Activated CD4-positive, alpha-beta memory T cell treated with anti-CD3 and anti-CD28 coated beads for 36 hours (primary cell): ENCODE measurements at places on chromosomes 5 and 9. TPM values are rescaled to one million over a fixed set of nuclear protein-coding genes. Genes with fewer than 3 reads are reported as not detected.

The GHR gene
- not detected for total RNA-seq

The PALM2AKAP2 gene
- 0.36 TPM for total RNA-seq

The ANKRD34B gene
- not detected for total RNA-seq

The KLHL9 gene
- total RNA-seq = 15.9 TPM

The SLC45A2 gene
- total RNA-seq = not detected

The NUDT12 gene
- total RNA-seq = 2.1 TPM

The SLC36A1 gene
- total RNA-seq = 3.9 TPM

The CD180 gene
- total RNA-seq = 0.21 TPM

The SPAAR gene
- not detected for total RNA-seq

The PAEP gene
- total RNA-seq = not detected

The CDX1 gene
- not detected for total RNA-seq

The RETREG1 gene
- 8.1 TPM for total RNA-seq

The ENHO gene
- 0.36 TPM for total RNA-seq

GRCh38 chr5:125786021-125786420 is 637.2 kb upstream of the GRAMD2B start:
- H3K27ac ChIP-seq = no peak overlapping the region
- no peak for DNase-seq
- H3K27me3 ChIP-seq = no peaks in the 10 kb centered on the region
- no peak overlapping the region for H3K4me3 ChIP-seq
- H3K36me3 ChIP-seq = no peaks in the 10 kb centered on the region
- no peaks in the 10 kb centered on the region for H3K4me1 ChIP-seq

DNA sequence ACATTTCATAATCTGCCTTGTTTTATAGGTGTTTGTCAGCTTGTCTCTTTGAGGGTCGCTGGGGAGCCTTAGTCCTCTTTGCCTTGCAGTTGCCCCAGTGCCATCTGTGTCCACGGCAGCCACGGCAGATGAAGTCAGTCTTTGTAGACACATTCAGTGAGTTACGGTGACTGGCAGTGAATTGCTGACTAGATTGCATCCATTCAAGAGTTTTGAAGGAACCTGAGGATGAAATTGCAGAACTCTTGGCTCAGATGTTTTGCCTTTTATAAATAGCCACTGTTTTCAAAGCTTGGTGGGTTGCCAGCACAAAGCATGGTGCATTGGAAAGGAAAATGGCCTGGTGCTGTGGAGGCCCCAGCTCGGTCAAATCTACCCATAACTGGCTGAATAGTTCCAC is 125.6 kb downstream of the TRIO start:
- peaks cover 6% of the 10 kb centered on the region for H3K4me1 ChIP-seq
- H3K27ac ChIP-seq = no peak overlapping the region
- H3K27me3 ChIP-seq = peaks cover 24% of the 10 kb centered on the region
- DNase-seq = no peak
- no peak overlapping the region for H3K4me3 ChIP-seq

GRCh38 chr5:138950421-138951031 is 75.4 kb upstream of the LRRTM2 start:
- no peak overlapping the region for H3K4me3 ChIP-seq
- DNase-seq = no peak
- H3K4me1 ChIP-seq = peaks cover 12% of the 10 kb centered on the region
- no peaks in the 10 kb centered on the region for H3K27me3 ChIP-seq
- H3K27ac ChIP-seq = no peak overlapping the region

DNA sequence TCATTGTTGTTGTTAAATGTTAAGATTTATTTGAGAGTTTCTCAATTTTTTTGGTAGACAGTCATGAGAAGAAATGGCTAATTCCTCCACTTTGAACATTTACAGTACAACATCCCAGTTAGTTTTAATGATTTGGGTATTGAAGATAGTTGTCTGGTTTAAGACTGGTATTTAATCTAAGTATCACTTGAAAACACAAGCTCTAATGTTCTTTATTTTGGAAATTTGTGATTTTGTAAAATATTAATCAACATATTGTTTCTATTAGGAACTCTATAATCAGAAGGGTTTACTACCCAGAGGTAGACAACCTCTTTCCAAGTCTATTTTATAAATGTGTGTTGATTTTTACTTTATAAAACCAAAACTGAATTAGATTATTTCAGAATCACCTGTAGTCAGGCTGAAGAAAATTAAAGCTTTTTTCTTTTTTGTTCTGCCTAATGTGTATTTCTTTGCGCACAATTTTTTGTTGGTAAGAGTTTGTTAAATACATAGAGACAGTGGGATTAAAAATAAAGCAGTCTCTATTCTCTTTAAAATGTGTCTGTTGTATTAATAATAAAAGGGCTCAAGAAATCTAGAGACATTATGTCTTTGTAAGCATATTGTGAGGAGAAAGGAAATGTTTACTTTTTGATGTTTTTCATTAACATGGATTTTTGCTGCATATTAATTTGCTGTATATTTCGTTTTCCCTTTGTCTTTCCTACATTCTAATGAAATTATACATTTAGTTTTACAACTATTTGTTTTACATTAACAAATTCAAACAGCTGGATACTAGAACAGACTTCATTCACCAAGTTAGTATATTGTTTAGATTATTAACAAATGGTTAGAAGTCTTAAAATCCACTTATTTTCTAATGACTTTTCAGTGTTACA is 3.9 kb upstream of the PURA start:
- H3K4me3 ChIP-seq = peak overlapping the region; percentile 98
- peaks cover 54% of the 10 kb centered on the region for H3K4me1 ChIP-seq
- H3K36me3 ChIP-seq = peaks cover 6% of the 10 kb centered on the region

- no peak for DNase-seq
- no peak overlapping the region for H3K4me3 ChIP-seq
- H3K27me3 ChIP-seq = no peaks in the 10 kb centered on the region
- H3K4me1 ChIP-seq = no peaks in the 10 kb centered on the region
- H3K36me3 ChIP-seq = no peaks in the 10 kb centered on the region
Observed at GRCh38 chr9:74753650-74754049, 134.1 kb downstream of the TRPM6 start.

- DNase-seq = no peak
- peaks cover 11% of the 10 kb centered on the region for H3K4me1 ChIP-seq
- H3K27ac ChIP-seq = no peak overlapping the region
- H3K36me3 ChIP-seq = peaks cover 61% of the 10 kb centered on the region
- no peak overlapping the region for H3K4me3 ChIP-seq
Observed at GRCh38 chr9:86326536-86326935, 27.7 kb downstream of the TUT7 start.

- H3K27me3 ChIP-seq = peaks cover 3% of the 10 kb centered on the region
- no peak for DNase-seq
- no peak overlapping the region for H3K27ac ChIP-seq
- H3K36me3 ChIP-seq = no peaks in the 10 kb centered on the region
- H3K4me3 ChIP-seq = no peak overlapping the region
Observed at GRCh38 chr5:11322133-11322532, 561.1 kb upstream of the DAP start.

DNA sequence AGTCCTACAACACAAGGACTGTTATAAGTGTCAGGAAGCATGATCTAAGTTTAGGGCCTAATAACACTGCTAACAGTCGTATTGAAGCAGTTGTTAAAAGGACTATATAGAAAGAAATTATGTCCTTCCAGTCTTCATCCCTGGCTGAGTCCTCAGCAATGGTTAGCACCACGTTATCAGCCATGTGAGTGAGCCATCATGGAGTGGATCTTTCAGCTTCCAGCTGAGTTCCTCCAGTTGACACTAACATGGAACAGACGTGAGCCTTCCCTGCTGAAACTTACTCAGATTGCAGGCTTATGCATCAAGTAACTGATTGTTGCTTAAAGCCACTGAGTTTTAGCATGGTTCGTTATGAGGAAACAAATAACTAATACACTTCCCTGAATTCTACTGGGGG is 21.5 kb upstream of the GPBP1 start:
- no peaks in the 10 kb centered on the region for H3K4me1 ChIP-seq
- H3K27me3 ChIP-seq = peaks cover 3% of the 10 kb centered on the region
- H3K27ac ChIP-seq = no peak overlapping the region
- DNase-seq = no peak
- no peak overlapping the region for H3K4me3 ChIP-seq

- DNase-seq = no peak
- H3K27ac ChIP-seq = no peak overlapping the region
- H3K36me3 ChIP-seq = no peaks in the 10 kb centered on the region
Observed at GRCh38 chr9:78986446-78986845, 585.3 kb upstream of the TLE4 start.

- H3K4me1 ChIP-seq = peaks cover 19% of the 10 kb centered on the region
- H3K4me3 ChIP-seq = no peak overlapping the region
- no peaks in the 10 kb centered on the region for H3K27me3 ChIP-seq
- no peak overlapping the region for H3K27ac ChIP-seq
Observed at GRCh38 chr5:56595566-56595965, 219.8 kb upstream of the MAP3K1 start.

- no peak overlapping the region for H3K27ac ChIP-seq
- peaks cover 29% of the 10 kb centered on the region for H3K4me1 ChIP-seq
- no peak for DNase-seq
- no peak overlapping the region for H3K4me3 ChIP-seq
Observed at GRCh38 chr9:37284636-37285035, 137.9 kb upstream of the GRHPR start.

DNA sequence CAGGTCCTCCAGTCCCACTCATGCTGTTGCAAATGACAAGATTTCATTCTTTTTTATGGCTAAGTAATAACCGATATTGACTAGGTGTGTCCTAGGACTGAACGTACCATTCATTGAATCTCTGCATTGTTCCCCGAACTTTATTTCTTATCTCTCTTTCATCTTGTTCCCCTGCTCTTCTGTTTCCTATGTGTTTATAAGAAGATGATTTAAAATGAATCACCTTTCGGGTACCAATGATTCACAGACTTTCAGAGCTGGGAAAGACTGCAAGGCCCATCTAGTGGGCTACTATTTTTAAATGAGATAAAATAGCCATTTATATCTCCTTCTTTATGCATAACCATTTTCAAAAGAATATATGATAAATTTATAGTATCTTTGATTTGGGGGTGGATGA is 133.0 kb downstream of the CDH18 start:
- H3K36me3 ChIP-seq = no peaks in the 10 kb centered on the region
- no peak overlapping the region for H3K4me3 ChIP-seq
- DNase-seq = no peak
- no peaks in the 10 kb centered on the region for H3K27me3 ChIP-seq

DNA sequence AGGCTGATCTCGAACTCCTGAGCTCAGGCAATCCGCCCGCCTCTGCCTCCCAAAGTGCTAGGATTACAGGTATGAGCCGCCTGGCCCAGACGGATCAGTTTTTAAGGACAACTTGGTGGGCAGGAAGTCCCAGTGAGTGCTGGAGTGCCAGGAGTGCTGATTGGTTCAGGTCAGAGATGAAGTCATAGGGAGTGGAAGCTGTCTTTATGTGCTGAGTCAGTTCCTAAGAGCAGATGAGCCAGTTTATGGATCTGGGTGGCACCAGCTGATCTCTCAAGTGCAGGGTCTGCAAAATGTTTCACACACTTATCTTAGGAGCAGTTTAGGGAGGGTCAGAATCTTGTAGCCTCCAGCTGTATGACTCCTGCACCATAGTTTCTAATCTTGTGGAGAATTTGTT is 292.1 kb upstream of the ELAVL2 start:
- H3K27me3 ChIP-seq = no peaks in the 10 kb centered on the region
- H3K27ac ChIP-seq = no peak overlapping the region
- no peaks in the 10 kb centered on the region for H3K4me1 ChIP-seq

DNA sequence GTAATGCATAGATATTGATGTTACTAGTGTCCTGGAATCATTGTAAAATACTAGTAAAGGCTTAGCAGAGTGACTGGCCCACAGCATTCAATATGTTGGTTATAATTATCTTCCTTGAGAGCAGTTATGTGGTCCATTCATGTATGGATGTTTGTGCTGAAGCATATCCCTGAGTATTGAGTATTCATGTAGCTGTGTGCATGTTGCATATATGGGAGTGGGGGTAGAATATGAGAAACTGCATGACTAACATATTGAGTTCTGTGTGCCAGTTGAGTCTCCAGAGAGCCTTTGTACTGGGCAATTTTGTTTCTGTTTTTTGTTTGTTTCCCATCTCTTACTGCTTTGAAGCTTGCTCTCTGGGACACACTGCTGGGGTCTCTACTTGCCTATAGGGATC is 222.7 kb upstream of the TRIM32 start:
- no peak for DNase-seq
- no peak overlapping the region for H3K4me3 ChIP-seq
- H3K36me3 ChIP-seq = no peaks in the 10 kb centered on the region
- no peaks in the 10 kb centered on the region for H3K4me1 ChIP-seq
- no peak overlapping the region for H3K27ac ChIP-seq

- no peak overlapping the region for H3K27ac ChIP-seq
- no peaks in the 10 kb centered on the region for H3K4me1 ChIP-seq
- no peaks in the 10 kb centered on the region for H3K36me3 ChIP-seq
- no peak for DNase-seq
- H3K4me3 ChIP-seq = no peak overlapping the region
Observed at GRCh38 chr9:103245369-103245768, 250.2 kb downstream of the CYLC2 start.

GRCh38 chr9:100785946-100786345 is 208.1 kb downstream of the CAVIN4 start:
- H3K4me3 ChIP-seq = no peak overlapping the region
- H3K36me3 ChIP-seq = peaks cover 2% of the 10 kb centered on the region
- no peaks in the 10 kb centered on the region for H3K27me3 ChIP-seq
- no peak overlapping the region for H3K27ac ChIP-seq

GRCh38 chr5:143946837-143947236 is 134.9 kb downstream of the HMHB1 start:
- H3K36me3 ChIP-seq = no peaks in the 10 kb centered on the region
- H3K27me3 ChIP-seq = no peaks in the 10 kb centered on the region
- no peak for DNase-seq
- no peak overlapping the region for H3K27ac ChIP-seq
- H3K4me3 ChIP-seq = no peak overlapping the region

- H3K4me1 ChIP-seq = peaks cover 11% of the 10 kb centered on the region
- no peaks in the 10 kb centered on the region for H3K36me3 ChIP-seq
- peaks cover 2% of the 10 kb centered on the region for H3K27me3 ChIP-seq
- H3K27ac ChIP-seq = no peak overlapping the region
Observed at GRCh38 chr9:76638001-76638400, 126.2 kb upstream of the PCA3 start.

DNA sequence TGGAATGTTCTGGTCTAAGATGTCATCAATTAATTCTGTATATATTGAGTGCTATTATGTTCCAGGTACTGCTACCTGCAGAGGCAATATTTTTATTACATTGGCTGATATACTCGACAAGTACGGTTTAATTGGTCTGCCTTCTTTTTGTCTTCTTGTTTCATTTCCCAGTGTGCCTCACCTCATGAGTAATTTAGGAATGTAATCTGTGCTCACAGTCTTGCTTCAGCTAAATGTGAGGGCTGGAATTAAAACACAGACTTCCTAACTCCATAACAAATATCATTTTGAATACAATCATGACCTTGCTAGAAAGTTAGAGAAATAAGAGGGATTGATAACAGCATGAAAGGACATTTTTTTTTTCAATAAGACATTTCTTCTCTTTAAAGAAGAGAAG is 20.1 kb upstream of the SPINK5 start:
- no peaks in the 10 kb centered on the region for H3K36me3 ChIP-seq
- H3K4me3 ChIP-seq = no peak overlapping the region
- DNase-seq = no peak
- H3K27me3 ChIP-seq = no peaks in the 10 kb centered on the region
- no peaks in the 10 kb centered on the region for H3K4me1 ChIP-seq
- no peak overlapping the region for H3K27ac ChIP-seq
